ENCODE measurements at places on chromosomes 2 and 18. TPM values are rescaled to one million over a fixed set of nuclear protein-coding genes. Genes with fewer than 3 reads are reported as not detected.

The RAB12 gene
- total RNA-seq, result 61.3 TPM

The C2orf66 gene
- total RNA-seq, result under 0.01 TPM

The SERPINB4 gene
- total RNA-seq, result 15.7 TPM

The SLC9A4 gene
- total RNA-seq, result 0.13 TPM

The ACAA2 gene
- total RNA-seq, result 11.0 TPM

The ZNG1B gene
- total RNA-seq, result 47.0 TPM

The ESPNL gene
- total RNA-seq, result not detected

The KYNU gene
- total RNA-seq, result 31.4 TPM

The ANKRD36C gene
- 8.8 TPM for total RNA-seq

The GNLY gene
- total RNA-seq, result not detected

The NCKAP5 gene
- 0.26 TPM for total RNA-seq

The ACTR3 gene
- total RNA-seq, result 214 TPM

The VWC2L gene
- total RNA-seq, result not detected

The ANKRD53 gene
- not detected for total RNA-seq
